ENCODE measurements at places on chromosomes 7 and 10. TPM values are rescaled to one million over a fixed set of nuclear protein-coding genes. Genes with fewer than 3 reads are reported as not detected.

The POR gene
- 42.5 TPM for total RNA-seq

The KDM7A gene
- total RNA-seq = 5.2 TPM

The SLC16A12 gene
- total RNA-seq = not detected

The SLC13A1 gene
- not detected for total RNA-seq

The HOXA9 gene
- 8.6 TPM for total RNA-seq

The RBP4 gene
- total RNA-seq = 0.09 TPM

The TAS2R3 gene
- total RNA-seq = 1.2 TPM

The NUTM2E gene
- not detected for total RNA-seq

The TUBB8 gene
- not detected for total RNA-seq

The NUTM2B gene
- total RNA-seq = under 0.01 TPM

The NPY4R2 gene
- total RNA-seq = 0.37 TPM

The TEX36 gene
- total RNA-seq = not detected

The AGFG2 gene
- total RNA-seq = 4.4 TPM

The PLEKHS1 gene
- total RNA-seq = not detected

The CALML5 gene
- total RNA-seq = not detected

The OR2A42 gene
- total RNA-seq = under 0.01 TPM

The GFRA1 gene
- 0.46 TPM for total RNA-seq

The SEPHS1 gene
- total RNA-seq = 33.3 TPM

The SPACDR gene
- 1.5 TPM for total RNA-seq

The PIK3AP1 gene
- total RNA-seq = 0.89 TPM

The SFRP4 gene
- 0.14 TPM for total RNA-seq

The EVX1 gene
- total RNA-seq = not detected

The TMEM229A gene
- not detected for total RNA-seq

The SPDYE11 gene
- not detected for total RNA-seq

The TRIM50 gene
- not detected for total RNA-seq

The CALHM1 gene
- total RNA-seq = not detected

The AKAP9 gene
- 56.7 TPM for total RNA-seq

The MYO3A gene
- total RNA-seq = not detected

The SLC16A9 gene
- total RNA-seq = 1.2 TPM

The ACBD5 gene
- total RNA-seq = 23.5 TPM

The TMEM273 gene
- not detected for total RNA-seq

The RPP38 gene
- total RNA-seq = 11.4 TPM

The LRWD1 gene
- 21.1 TPM for total RNA-seq

The SYCE1 gene
- total RNA-seq = not detected

The AKR1D1 gene
- total RNA-seq = not detected

The CPN1 gene
- not detected for total RNA-seq

The CHRM2 gene
- 6.2 TPM for total RNA-seq

The ZPBP gene
- not detected for total RNA-seq

The LBX1 gene
- total RNA-seq = not detected

The NKX1-2 gene
- not detected for total RNA-seq

The MALRD1 gene
- total RNA-seq = 0.14 TPM

The SAMD9L gene
- total RNA-seq = 17.0 TPM

The HOXA1 gene
- total RNA-seq = 1.2 TPM

The CPED1 gene
- total RNA-seq = 12.8 TPM

The ACHE gene
- total RNA-seq = 0.30 TPM

The TAS2R5 gene
- 1.2 TPM for total RNA-seq

The SOSTDC1 gene
- total RNA-seq = 0.05 TPM

The DNAH11 gene
- 1.2 TPM for total RNA-seq

The CC2D2B gene
- total RNA-seq = 0.30 TPM

The ZNF398 gene
- total RNA-seq = 6.8 TPM

The PRSS37 gene
- total RNA-seq = not detected

The CTTNBP2 gene
- 0.78 TPM for total RNA-seq

The AKR1C1 gene
- 6.8 TPM for total RNA-seq

The CLRN3 gene
- total RNA-seq = not detected

The CCDC146 gene
- total RNA-seq = 1.5 TPM

The LRRN3 gene
- 3.2 TPM for total RNA-seq

The CHST3 gene
- total RNA-seq = 35.0 TPM

The SLC35G1 gene
- total RNA-seq = 3.9 TPM
